ENCODE measurements at places on chromosomes 7 and 10. TPM values are rescaled to one million over a fixed set of nuclear protein-coding genes. Genes with fewer than 3 reads are reported as not detected.

TWIST1 gene
- 26.0 TPM for total RNA-seq

FAM25C gene
- total RNA-seq: not detected

- no peak overlapping the region for H3K4me3 ChIP-seq
- H3K36me3 ChIP-seq: no peaks in the 10 kb centered on the region
- no peaks in the 10 kb centered on the region for H3K27me3 ChIP-seq
- H3K27ac ChIP-seq: no peak overlapping the region
- no peak for DNase-seq
- H3K4me1 ChIP-seq: no peaks in the 10 kb centered on the region
Measured at GRCh38 chr7:84484502-84485079, 290.0 kb upstream of the SEMA3A start.

GRCh38 chr10:97850446-97850845, 803 bp downstream of the GOLGA7B start:
- H3K4me3 ChIP-seq: peak overlapping the region; percentile 75
- H3K4me1 ChIP-seq: peaks cover 5% of the 10 kb centered on the region
- no peaks in the 10 kb centered on the region for H3K36me3 ChIP-seq
- H3K27ac ChIP-seq: no peak overlapping the region

DNA sequence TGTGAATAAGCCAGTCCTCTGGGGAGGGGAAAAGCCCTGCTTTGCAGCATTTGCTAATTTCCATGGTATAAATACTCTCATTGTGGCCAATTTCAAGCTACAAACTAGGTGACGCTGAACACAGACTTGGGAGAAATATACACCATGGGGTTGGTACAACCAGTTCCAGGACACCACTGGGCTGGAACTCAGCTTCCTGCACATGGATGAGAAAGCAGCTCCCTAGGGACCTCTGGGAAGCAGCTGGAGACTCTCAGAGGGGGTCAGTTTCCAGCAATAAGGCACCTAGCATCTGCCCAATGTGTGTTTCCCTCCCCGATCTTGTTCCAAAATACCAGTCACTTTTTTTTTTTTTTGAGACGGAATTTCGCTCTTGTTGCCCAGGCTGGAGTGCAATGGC, 56.8 kb upstream of the WDR11 start:
- no peaks in the 10 kb centered on the region for H3K36me3 ChIP-seq
- no peak overlapping the region for H3K4me3 ChIP-seq
- no peaks in the 10 kb centered on the region for H3K4me1 ChIP-seq
- H3K27ac ChIP-seq: no peak overlapping the region
- DNase-seq: no peak
- no peaks in the 10 kb centered on the region for H3K27me3 ChIP-seq

GRCh38 chr10:132449811-132450181, 52.8 kb downstream of the PWWP2B start:
- H3K4me1 ChIP-seq: peaks cover 3% of the 10 kb centered on the region
- H3K27ac ChIP-seq: no peak overlapping the region
- DNase-seq: no peak
- H3K36me3 ChIP-seq: no peaks in the 10 kb centered on the region
- H3K4me3 ChIP-seq: no peak overlapping the region

All from thoracic aorta (tissue), 2 donors.